Smooth muscle cell of the umbilical artery (primary cell): ENCODE measurements at places on chromosomes 1 and 21. TPM values are rescaled to one million over a fixed set of nuclear protein-coding genes. Genes with fewer than 3 reads are reported as not detected.

The CFAP74 gene
- not detected in 2 replicates for total RNA-seq

The INAVA gene
- total RNA-seq = 0.18 TPM in 1 of 2 replicates, not detected in the other

The RPTN gene
- total RNA-seq = not detected in 2 replicates

The ZNF678 gene
- total RNA-seq = 3.9 and 5.5 TPM in 2 replicates

The CD1C gene
- not detected in 2 replicates for total RNA-seq

The GPR3 gene
- total RNA-seq = 0.89 and 1.1 TPM in 2 replicates

The LRRC71 gene
- 0.37 TPM in 1 of 2 replicates, not detected in the other for total RNA-seq
